ENCODE measurements at places on chromosomes 4 and X.

DNA sequence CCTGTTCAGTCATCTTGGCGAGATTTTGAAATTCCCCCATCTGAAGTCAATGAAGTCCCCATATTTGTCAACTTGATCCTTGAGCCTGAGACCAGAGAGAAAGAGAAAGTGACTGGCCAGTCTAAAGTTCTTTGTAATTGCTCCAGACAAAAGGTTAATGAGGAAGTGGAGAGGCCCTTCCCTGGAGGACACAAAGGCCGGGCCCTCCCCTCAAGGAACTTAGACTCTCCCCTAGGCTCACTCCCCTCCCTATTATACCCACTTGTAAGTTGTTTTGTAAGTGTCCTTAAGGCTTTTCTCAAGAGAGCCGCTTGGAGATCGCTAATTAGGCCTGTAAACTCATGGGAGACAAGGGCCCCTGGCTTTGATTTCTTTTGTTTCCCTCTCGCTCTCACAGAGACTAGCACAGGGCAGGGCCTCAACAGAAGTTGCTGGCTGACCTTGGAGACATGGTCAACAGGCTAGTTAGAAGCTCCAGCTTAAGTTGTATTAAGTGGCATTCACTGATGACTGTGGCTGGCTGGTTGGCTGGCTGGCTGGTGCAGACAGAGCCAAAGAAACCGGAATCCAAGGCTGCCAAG is 20.3 kb upstream of the GPC4 start:
- DNase-seq, result no peak

- no peak for DNase-seq
These were observed 82.5 kb downstream of the TIGD2 start for GRCh38 chr4:89193843-89194242.

- no peak for DNase-seq
These were observed 164.2 kb downstream of the CBR4 start for GRCh38 chr4:168845897-168846296.

GRCh38 chr4:109861271-109861670 is 13.4 kb downstream of the LRIT3 start:
- DNase-seq, result no peak

- no peak for DNase-seq
These were observed 20.7 kb downstream of the HAND2 start for GRCh38 chr4:173509036-173510001.

DNA sequence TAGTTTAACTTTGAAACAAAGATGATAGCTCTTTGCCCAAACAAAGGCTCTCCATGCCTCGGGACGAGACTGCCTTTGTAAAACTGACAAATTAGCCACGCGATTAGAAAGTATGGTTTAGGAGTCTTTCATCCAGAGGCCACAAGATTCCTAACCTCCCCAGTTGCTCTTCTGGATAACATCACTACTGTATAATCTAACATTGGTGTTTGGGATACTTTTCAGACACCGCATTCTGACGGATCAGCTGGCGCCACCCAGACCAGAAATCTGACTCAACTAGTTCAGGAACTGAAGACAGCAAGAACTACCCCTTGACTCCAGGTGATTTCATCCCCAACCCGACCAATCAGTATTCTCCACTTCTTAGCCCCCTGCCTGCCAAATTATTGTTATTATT is 98.1 kb upstream of the TEX13D start:
- no peak for DNase-seq

DNA sequence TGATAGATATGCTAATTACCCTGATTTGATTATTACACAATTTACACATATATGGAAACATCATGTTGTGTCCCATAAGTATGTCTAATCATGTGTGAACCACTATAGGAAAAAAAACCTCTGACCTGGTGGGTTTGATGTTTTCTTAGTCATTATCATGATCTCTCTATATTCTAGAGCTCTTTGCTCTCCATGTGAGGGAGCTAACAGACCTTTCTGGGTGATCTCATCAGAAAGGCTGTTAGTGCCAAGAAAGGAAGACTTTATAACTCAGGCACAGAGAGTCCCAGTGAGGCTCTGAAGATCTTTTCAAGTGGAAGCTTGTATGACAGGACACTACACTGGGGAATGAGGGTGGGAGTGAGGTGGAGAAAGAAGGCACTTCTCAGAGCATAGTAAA is 527.7 kb upstream of the MAGEB2 start:
- no peak for DNase-seq

GRCh38 chr4:88791274-88791673 is 93.6 kb upstream of the NAP1L5 start:
- DNase-seq, result no peak

GRCh38 chrX:42027367-42028000 is 104.1 kb upstream of the CASK start:
- DNase-seq, result no peak
